ENCODE measurements at places on chromosomes 13 and 19. TPM values are rescaled to one million over a fixed set of nuclear protein-coding genes. Genes with fewer than 3 reads are reported as not detected.
A peak's percentile ranks its signal among the peaks of the same experiment; 100 is the strongest.

DNA sequence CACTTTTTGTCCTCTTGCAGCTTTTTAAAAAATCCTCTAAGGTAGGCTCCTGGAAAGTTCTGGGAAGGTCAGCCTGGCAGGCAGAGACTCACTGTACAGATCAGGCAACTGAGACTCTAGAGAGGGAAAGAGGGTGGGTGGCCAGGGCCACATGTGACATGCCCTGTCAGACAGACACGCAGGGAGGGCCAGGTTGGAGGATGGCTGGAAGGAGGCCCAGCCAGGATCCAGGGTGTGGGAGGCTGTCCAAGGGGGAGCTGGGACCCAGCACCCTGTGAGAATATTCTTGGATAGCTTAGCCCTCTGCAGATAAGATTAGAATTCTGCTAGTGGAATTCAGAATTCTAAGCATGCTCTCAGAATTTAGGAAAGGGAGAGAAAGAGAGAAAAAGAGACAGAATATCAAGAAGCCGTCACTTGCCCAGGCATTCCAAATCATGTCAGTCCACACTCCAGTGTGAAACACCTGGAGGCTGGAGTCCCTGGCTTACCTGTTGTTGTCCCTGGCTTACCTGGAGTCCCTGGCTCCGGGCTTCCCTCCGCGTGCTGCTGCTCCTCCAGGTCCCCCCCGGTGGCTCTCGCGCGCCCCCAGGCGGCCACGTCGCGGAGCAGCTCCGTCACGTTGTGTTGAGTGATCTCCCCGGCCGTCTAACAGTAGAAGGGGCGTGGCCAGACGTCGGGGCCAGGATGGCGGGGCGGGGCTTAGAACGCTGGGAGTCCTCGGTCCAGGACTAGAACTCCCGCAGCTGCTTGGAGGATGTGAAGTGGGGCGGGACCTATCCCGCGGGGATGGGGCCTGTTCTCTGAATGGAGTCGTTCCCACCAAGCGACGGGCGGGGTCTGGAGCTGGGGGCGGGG is 2.8 kb upstream of the TNNI3 start:
- DNase-seq, result peak; percentile 93

GRCh38 chr19:51693260-51693659 is at the start of gene SPACA6:
SPACA6 (plus strand) TSS chr19:51693330; CDS start chr19:51693527, 197 bp downstream.
- DNase-seq, result no peak

The PLK5 gene
- total RNA-seq, result not detected

DNA sequence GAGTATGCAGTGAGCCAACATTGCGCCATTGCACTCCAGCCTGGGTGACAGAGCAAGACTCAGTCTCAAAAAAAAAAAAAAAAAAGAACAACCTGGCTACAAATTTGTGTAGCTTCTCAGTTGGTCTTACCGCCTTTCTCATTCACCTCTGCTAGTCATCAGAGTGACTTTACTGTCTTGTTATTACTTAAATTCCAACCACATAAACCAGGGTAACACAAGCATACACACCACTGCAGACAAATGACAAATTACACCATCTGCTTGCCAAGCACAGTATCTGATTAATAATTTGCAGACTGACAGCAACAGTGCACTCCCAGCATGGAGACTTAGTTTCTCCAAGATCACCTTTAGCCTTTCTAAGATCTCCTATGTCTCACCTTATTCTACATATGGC is 11.0 kb downstream of the ZNF14 start:
- no peak for DNase-seq

- no peak for DNase-seq
Observed at GRCh38 chr13:45113233-45114224, 6.8 kb upstream of the GTF2F2 start.

- no peak for DNase-seq
Observed at GRCh38 chr19:17323964-17324332, 10.7 kb downstream of the ANO8 start.

The WDR88 gene
- total RNA-seq, result not detected

The SHISA7 gene
- total RNA-seq, result not detected

- DNase-seq, result no peak
Observed at GRCh38 chr13:46698014-46698413, 98.9 kb downstream of the ESD start.

GRCh38 chr19:2332341-2333026 is 4.0 kb downstream of the SPPL2B start:
- DNase-seq, result no peak

The PSG2 gene
- not detected for total RNA-seq

- no peak for DNase-seq
Observed at GRCh38 chr19:11752244-11752736, 13.5 kb upstream of the ZNF823 start.

- no peak for DNase-seq
Observed at GRCh38 chr19:5624018-5624663, 1.3 kb downstream of the SAFB start.

The ZNF284 gene
- 1.4 TPM for total RNA-seq

DNA sequence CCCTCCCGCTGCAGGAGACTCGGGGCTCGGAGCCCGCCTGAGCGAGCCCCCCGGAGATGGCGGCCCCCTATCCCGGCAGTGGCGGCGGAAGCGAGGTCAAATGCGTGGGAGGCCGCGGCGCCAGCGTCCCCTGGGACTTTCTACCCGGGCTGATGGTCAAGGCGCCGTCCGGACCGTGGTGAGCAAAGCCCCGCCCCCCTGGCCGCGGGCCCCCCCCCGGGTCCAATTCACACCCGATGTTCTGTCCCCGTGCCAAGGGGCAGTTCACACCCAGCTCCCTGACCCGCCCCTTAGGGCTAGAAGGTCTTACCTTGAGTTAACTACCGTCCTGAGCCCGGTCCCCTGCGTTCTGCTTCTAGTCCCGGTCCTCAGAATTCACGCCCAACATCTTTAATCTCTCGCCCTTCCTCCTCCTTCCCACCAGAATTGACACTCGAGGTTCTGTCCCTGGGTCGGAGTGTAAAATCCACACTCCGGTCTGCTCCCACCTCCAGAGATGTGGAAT is 1.4 kb downstream of the NPAS1 start:
- DNase-seq, result no peak

The IL17D gene
- total RNA-seq, result 2.4 TPM

- no peak for DNase-seq
Observed at GRCh38 chr19:11534948-11535347, 3.7 kb upstream of the CNN1 start.

- DNase-seq, result no peak
Observed at GRCh38 chr19:49390929-49391359, 2.9 kb downstream of the KASH5 start.

- DNase-seq, result no peak
Observed at GRCh38 chr13:86918682-86919081, 752.5 kb upstream of the SLITRK5 start.

The ZNF576 gene
- total RNA-seq, result 11.5 TPM

DNA sequence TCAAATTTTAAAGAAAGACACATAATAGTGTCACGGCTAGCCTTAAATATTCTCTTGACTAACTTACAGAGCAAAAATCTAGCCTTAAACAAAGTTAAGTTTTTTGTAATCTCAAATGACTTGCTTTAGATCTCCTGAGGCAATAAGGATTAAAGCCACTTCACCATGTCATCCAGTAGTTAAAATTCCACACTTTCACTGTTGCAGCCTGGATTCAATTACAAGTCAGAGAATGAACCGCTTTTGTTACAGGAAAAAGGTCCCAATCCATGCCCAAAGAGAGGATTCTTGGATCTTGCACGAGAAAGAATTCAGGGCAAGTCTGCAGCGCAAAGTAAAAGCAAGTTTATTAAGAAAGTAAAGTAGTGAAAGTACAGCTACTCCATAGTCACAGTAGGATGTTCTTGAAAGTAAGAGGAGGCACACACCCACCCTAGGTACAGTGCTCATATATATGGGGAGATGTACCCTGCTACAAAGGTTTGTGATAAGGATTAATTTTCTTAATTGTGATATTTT is 34.6 kb upstream of the CD177 start:
- no peak for DNase-seq

The CADM4 gene
- 5.7 TPM for total RNA-seq

- no peak for DNase-seq
Observed at GRCh38 chr13:67283637-67284036, 53.5 kb upstream of the PCDH9 start.

DNA sequence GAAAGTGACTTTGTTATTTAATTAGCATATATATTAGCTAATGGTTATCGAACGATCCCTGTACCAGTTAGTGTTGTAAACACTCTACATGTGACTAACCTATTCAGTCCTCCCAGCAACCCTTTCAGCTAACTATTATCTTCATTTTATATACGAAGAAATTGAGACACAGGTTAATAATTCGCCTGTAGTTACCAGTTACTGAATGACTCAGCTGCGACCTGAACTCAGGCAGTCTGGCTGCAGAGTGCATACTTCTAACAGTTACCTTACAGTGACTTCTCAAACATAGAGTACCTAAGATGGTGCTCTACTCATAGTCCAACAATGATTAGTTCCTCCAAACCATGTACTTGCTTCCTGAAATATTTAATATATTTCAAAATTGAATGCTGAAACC is 117.7 kb downstream of the FNDC3A start:
- DNase-seq, result no peak

DNA sequence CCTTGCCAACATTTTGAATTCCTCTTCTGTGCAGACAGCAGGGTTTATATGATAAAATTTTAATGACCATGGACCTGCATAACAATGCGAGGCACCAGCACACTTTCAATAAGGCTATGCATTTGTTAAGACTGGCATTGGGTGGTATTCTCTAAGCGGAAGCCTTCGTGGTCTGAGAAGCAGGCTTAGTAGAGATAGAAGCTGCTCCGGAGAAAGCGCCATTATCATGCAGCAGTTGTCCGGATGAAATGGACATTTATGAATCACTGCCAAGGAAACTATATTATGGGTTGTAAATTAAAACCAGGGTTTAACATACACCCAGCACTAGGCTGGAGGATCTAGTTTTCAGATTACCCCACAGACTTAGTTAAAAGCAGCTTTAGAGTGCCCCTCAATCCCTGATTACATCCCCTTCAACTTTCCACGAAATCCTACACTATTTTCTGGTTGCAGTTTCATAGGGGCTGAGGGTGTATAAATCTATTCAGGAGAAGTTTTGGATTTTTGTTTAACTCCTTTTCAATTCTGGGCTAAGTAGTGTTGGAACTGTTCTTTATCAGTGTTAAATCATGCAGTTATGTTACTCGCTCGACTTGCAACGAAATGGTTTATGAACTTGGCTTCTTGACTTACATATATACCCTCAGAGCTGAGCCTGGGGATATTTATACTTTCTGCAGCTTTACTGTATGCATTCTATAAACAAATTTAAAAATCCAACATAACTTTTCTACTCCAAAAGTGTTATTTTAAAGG is 193.3 kb downstream of the PCDH9 start:
- no peak for DNase-seq

The LGALS13 gene
- not detected for total RNA-seq

The CDC42EP5 gene
- 14.2 TPM for total RNA-seq

- DNase-seq, result no peak
Observed at GRCh38 chr13:71829547-71829946, 37.5 kb downstream of the DACH1 start.

GRCh38 chr13:49980266-49980665 is 16.6 kb upstream of the TRIM13 start:
- DNase-seq, result no peak

DNA sequence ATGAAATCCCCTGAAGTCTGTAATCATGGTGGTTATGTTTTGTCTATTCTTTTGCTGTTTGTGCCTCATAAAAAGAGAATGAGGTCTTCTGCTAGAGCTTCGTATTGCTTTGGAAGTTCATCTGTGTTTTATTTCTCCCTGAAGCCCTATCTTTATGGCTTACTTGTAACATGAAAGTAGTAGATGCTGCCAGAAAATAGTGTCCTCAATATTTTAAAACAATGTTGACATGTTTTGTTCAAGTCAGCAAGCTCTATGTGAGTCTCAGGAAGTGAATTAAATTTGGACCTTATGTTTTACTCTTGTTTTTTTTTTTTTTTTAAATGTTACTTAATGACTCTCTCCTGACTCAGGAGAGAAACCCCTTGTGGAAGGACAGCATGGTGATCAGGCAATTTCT is 130.5 kb downstream of the B3GLCT start:
- no peak for DNase-seq

DNA sequence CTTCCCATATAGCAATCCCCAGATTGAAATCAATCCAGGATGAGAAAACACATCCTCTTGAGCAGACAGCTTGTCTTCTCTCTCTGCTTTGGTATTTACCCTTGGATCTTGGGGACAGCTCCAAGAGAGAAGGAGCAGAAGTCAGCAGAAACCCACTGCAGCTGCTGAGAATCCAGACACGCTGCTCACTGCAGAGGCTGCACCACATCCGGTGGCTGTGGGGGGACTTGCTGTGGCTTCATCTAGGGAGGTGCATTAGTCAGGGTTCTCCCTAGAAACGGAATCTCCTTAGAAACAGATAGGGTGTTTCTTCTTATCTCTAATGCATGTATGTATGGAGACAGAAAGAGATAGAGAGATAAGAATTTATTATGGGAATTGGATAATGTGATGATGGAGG is 2.7 kb downstream of the CYP4F12 start:
- DNase-seq, result no peak

GRCh38 chr19:48085904-48086864 is 24.4 kb downstream of the PLA2G4C start:
- DNase-seq, result no peak

DNA sequence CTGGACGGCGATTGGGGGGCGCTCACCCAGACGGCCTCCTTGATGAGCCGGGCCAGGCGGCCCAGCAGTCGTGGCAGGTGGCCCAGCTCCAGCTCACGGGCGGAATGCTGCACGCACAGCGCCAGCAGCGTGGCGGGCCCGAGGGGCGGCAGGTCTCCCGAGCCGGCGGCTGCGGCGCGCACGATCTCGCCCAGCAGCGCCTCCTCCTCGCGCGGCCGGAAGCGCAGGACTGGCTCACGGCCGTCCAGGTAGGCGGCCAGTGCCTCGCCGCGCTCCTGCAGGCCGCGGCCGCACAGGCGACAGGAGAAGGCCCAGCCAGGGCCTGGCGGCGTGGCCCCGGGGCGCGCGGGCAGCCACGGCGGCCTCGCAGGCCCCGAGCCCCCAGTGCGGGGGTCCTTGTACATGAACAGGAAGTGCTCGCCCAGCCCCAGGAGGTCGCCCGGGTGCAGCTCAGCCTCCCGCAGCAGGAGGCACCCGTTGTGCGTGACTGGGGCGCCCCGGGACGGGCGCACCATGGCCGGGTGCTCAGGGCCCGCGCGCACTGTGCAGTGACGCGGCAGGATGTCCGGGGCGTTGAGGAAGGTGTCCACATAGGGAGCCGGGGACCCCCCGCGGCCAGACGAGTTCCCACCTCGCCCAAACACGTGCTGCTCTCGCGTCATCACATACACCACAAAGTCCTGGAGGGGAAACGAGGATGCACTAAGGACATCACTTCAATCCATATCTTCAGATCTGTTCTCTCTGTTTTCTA is 9.6 kb upstream of the MAMSTR start:
- DNase-seq, result no peak

GRCh38 chr13:31000889-31001288 is 68.4 kb downstream of the TEX26 start:
- no peak for DNase-seq

The PPFIA3 gene
- total RNA-seq, result 10.1 TPM

The SEMA6B gene
- 7.2 TPM for total RNA-seq

The ZNF772 gene
- 23.7 TPM for total RNA-seq
